ENCODE measurements at places on chromosomes 1 and 21. TPM values are rescaled to one million over a fixed set of nuclear protein-coding genes. Genes with fewer than 3 reads are reported as not detected.

PGBD2 gene
- total RNA-seq, result 11.5 TPM

FCRLA gene
- 0.39 TPM for total RNA-seq

TMEM240 gene
- total RNA-seq, result 24.4 TPM

ACOT7 gene
- total RNA-seq, result 175 TPM

SLC25A44 gene
- total RNA-seq, result 66.0 TPM

TTC34 gene
- 0.74 TPM for total RNA-seq

ZNF593 gene
- total RNA-seq, result 35.9 TPM

EPHB2 gene
- total RNA-seq, result 93.0 TPM

PAPPA2 gene
- total RNA-seq, result 2.3 TPM

PCSK9 gene
- 2.1 TPM for total RNA-seq

MCOLN2 gene
- total RNA-seq, result not detected

DPT gene
- total RNA-seq, result not detected

GRCh38 chr1:3907031-3907534, 7.0 kb upstream of the C1orf174 start:
- peaks cover 4% of the 10 kb centered on the region for H3K27me3 ChIP-seq
- peaks cover 13% of the 10 kb centered on the region for H3K4me1 ChIP-seq
- H3K36me3 ChIP-seq, result no peaks in the 10 kb centered on the region
- H3K4me3 ChIP-seq, result no peak overlapping the region
- DNase-seq, result peak; percentile 51

DNA sequence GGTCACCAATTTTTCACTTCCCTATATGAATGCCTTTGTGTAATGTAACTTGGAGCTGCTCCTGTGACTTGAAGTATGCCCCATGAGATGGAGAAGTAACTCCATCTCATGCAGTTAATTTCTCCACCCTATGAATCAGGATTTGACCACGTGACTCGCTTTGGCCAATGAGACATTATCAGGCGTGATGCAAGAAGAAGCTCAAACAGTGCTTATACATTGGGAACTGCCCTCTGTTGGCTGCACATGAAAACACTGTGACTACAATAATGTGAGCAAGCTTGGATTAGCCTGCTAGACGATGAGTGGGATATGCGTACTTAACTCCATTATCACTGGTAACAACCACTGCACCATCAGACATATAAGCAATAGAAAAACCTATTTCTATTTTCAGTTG, 684.4 kb downstream of the PLA2G4A start:
- H3K27me3 ChIP-seq, result peaks cover 4% of the 10 kb centered on the region
- H3K27ac ChIP-seq, result no peak overlapping the region
- H3K4me3 ChIP-seq, result no peak overlapping the region
- no peaks in the 10 kb centered on the region for H3K36me3 ChIP-seq
- no peak for DNase-seq

- H3K4me3 ChIP-seq, result peak overlapping the region; percentile 83
- DNase-seq, result peak; percentile 61
- H3K36me3 ChIP-seq, result no peaks in the 10 kb centered on the region
- H3K27me3 ChIP-seq, result peaks cover 22% of the 10 kb centered on the region
- no peaks in the 10 kb centered on the region for H3K4me1 ChIP-seq
Observed at GRCh38 chr21:42009018-42009830, 936 bp downstream of the ZBTB21 start.

DNA sequence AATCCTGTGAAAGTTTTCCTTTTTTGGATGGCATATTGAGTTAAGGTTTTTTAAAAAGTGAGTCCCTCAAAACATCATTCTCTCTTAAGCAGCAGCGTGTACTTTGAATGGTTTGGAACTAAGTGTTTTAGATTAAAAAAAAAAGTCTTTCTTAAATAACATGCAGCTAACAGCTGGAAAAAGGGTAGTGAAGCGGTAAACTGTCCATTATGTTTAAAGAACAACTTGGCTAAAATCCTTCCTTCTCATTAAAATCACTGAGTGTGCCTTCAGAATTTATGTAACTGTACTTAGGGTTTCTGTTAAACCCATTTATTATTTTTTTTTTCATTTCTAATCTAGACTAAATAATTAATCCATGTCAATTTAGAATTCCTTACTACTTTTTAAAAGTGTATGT, 254.2 kb upstream of the ADAMTS5 start:
- no peaks in the 10 kb centered on the region for H3K36me3 ChIP-seq
- H3K27ac ChIP-seq, result no peak overlapping the region
- no peaks in the 10 kb centered on the region for H3K27me3 ChIP-seq
- no peak overlapping the region for H3K4me3 ChIP-seq
- DNase-seq, result no peak
- H3K4me1 ChIP-seq, result no peaks in the 10 kb centered on the region

GRCh38 chr1:181086926-181087325, 1.6 kb upstream of the IER5 start:
- H3K27ac ChIP-seq, result no peak overlapping the region
- no peak for DNase-seq
- H3K27me3 ChIP-seq, result peaks cover 6% of the 10 kb centered on the region
- no peak overlapping the region for H3K4me3 ChIP-seq
- H3K36me3 ChIP-seq, result no peaks in the 10 kb centered on the region
- peaks cover 9% of the 10 kb centered on the region for H3K4me1 ChIP-seq

- no peaks in the 10 kb centered on the region for H3K27me3 ChIP-seq
- no peak for DNase-seq
- H3K36me3 ChIP-seq, result no peaks in the 10 kb centered on the region
- H3K27ac ChIP-seq, result no peak overlapping the region
- no peak overlapping the region for H3K4me3 ChIP-seq
- peaks cover 19% of the 10 kb centered on the region for H3K4me1 ChIP-seq
Observed at GRCh38 chr1:57007948-57008347, 42.1 kb upstream of the C8B start.

DNA sequence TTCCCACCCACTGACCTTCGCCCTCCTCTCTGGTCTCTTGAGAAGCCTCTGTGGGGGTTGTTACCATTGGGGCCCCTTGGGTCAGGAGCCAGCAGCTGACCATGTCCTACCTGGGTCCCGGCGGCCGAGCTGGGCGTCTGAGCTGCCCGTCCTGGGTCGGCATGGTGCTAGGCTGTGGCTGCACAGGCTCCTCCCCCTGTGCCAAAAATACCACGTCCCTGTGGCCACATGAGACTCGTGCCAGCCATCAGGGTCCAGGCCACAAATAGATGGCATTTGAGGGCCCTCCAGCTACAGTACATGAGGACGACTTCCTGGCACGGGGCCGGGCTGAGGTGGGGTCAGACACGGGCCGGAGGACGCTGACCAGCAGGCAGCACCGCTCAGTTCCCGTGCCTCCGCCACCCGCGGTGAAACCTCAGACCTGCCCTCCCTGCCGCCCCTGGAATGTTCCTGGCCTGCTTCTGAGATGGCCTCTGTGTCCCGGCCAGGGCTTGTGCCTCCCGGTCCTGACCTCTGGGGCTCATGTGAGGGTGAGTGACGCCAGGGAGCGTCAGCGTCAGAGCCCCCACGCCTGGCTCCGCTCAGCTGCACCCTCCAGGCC, at the start of gene PERM1:
TSS of gene PERM1 (minus strand) at position 139 of the 604 bp plus-strand sequence. CDS start 1,064 bp downstream, outside the sequence.
- H3K4me3 ChIP-seq, result no peak within 1 kb of the TSS
- H3K27ac ChIP-seq, result no peak within 1 kb of the TSS

DNA sequence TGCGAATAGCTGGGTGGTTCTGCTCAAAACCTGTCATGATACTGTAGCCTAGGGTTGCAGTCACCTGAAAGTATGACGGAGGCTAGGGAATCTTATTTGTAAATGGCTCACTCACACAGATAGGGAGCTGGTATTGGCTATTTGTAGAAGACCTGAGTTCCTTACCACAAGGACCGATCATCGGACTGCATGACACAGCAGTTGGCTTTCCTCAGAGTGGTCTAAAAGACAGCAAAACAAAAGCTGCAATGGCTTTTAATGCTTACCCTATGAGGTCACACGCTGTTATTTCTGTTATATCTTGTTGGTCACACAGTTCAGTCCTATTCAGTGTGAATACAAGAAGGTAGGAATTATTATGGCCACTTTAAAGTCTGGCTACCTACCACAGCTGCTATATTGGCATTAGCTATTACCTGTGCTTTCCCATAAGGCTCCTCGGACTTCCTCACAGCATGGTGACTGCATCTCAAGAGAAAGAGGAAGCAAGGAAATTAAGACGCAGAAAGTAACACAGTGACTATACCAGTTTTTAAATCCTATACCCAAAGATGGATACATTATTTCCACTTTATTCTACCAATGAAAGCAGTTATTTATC, 68.4 kb upstream of the LRRC7 start:
- no peaks in the 10 kb centered on the region for H3K4me1 ChIP-seq
- DNase-seq, result no peak
- H3K36me3 ChIP-seq, result no peaks in the 10 kb centered on the region
- H3K4me3 ChIP-seq, result no peak overlapping the region
- H3K27me3 ChIP-seq, result no peaks in the 10 kb centered on the region
- no peak overlapping the region for H3K27ac ChIP-seq

GRCh38 chr1:228275430-228276173, 67.8 kb downstream of the OBSCN start:
- H3K27ac ChIP-seq, result no peak overlapping the region
- H3K36me3 ChIP-seq, result no peaks in the 10 kb centered on the region
- no peaks in the 10 kb centered on the region for H3K4me1 ChIP-seq
- peak overlapping the region; percentile 49 for H3K4me3 ChIP-seq
- H3K27me3 ChIP-seq, result peaks cover 8% of the 10 kb centered on the region

GRCh38 chr1:220045356-220046051, 801 bp downstream of the EPRS1 start:
- H3K27ac ChIP-seq, result peak overlapping the region; percentile 85
- no peaks in the 10 kb centered on the region for H3K4me1 ChIP-seq
- H3K36me3 ChIP-seq, result no peaks in the 10 kb centered on the region
- DNase-seq, result no peak
- peak overlapping the region; percentile 97 for H3K4me3 ChIP-seq

- H3K4me1 ChIP-seq, result peaks cover 7% of the 10 kb centered on the region
- H3K4me3 ChIP-seq, result no peak overlapping the region
- H3K27me3 ChIP-seq, result no peaks in the 10 kb centered on the region
- H3K27ac ChIP-seq, result no peak overlapping the region
Observed at GRCh38 chr1:80402625-80403024, 1396.1 kb upstream of the ADGRL4 start.

DNA sequence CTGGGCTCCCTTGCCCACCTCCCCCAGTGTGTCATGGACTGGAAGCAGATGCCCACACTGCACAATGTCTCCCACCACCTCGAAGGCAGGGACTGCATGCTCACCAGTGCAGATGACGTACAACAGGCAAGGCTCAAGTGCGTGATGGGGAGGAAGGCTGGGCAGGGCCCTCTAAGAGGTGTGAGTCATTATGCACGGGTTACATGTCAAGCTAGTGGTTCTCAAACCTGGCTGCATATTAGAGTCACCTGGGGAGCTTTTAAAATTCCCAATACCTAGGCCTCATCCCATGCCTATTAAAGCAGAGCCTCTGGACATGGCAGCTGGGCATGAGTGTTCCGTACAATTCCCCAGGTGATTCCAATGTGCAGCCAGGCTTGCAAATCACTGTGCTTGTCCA, 137.9 kb upstream of the NGF start:
- H3K27ac ChIP-seq, result no peak overlapping the region
- peaks cover 5% of the 10 kb centered on the region for H3K27me3 ChIP-seq
- H3K4me1 ChIP-seq, result no peaks in the 10 kb centered on the region
- no peak overlapping the region for H3K4me3 ChIP-seq
- peaks cover 5% of the 10 kb centered on the region for H3K36me3 ChIP-seq
- DNase-seq, result peak; percentile 33

GRCh38 chr1:33074193-33074945, 6.6 kb upstream of the AZIN2 start:
- DNase-seq, result no peak
- no peak overlapping the region for H3K4me3 ChIP-seq
- no peak overlapping the region for H3K27ac ChIP-seq

GRCh38 chr1:27931184-27931583, 3.6 kb upstream of the SMPDL3B start:
- H3K4me1 ChIP-seq, result peaks cover 6% of the 10 kb centered on the region
- no peak overlapping the region for H3K27ac ChIP-seq
- H3K36me3 ChIP-seq, result no peaks in the 10 kb centered on the region
- no peak overlapping the region for H3K4me3 ChIP-seq
- DNase-seq, result no peak
- H3K27me3 ChIP-seq, result peaks cover 3% of the 10 kb centered on the region

- no peak overlapping the region for H3K27ac ChIP-seq
- no peak overlapping the region for H3K4me3 ChIP-seq
- peaks cover 1% of the 10 kb centered on the region for H3K36me3 ChIP-seq
- DNase-seq, result peak; percentile 89
Observed at GRCh38 chr1:22930240-22930912, 42.3 kb downstream of the LACTBL1 start.

- H3K27ac ChIP-seq, result no peak overlapping the region
- H3K4me1 ChIP-seq, result no peaks in the 10 kb centered on the region
- no peak overlapping the region for H3K4me3 ChIP-seq
- DNase-seq, result no peak
Observed at GRCh38 chr1:212205843-212206242, 79.4 kb upstream of the PPP2R5A start.

DNA sequence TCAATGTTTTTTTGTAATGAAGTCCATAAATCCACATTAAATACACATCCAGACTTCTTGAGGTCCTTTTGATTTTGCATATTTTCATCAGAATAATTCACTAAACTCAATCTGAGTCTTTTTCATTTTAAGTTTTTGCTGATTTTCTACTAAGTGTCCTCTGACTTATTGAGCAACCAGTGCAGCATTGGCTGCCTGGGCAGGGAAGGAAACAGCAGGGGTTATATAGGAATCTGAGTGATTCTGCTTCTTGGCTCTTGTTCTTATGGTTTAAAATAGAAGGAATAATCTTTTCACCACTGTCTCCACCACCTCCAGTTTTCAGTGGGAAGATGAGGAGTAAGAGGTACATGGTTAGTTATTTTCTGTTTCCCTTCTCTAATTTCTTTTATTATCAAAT, 88.4 kb downstream of the ST6GALNAC5 start:
- H3K4me3 ChIP-seq, result no peak overlapping the region
- H3K27me3 ChIP-seq, result no peaks in the 10 kb centered on the region
- no peak overlapping the region for H3K27ac ChIP-seq
- no peak for DNase-seq
- H3K36me3 ChIP-seq, result no peaks in the 10 kb centered on the region
- peaks cover 16% of the 10 kb centered on the region for H3K4me1 ChIP-seq

- peak overlapping the region; percentile 47 for H3K4me3 ChIP-seq
- peaks cover 6% of the 10 kb centered on the region for H3K27me3 ChIP-seq
- DNase-seq, result no peak
- H3K4me1 ChIP-seq, result peaks cover 23% of the 10 kb centered on the region
Observed at GRCh38 chr21:40060083-40060677, 192.9 kb downstream of the PCP4 start.

All from glutamatergic neuron (in vitro differentiated cells).